ENCODE measurements at places on chromosomes 12 and 14. TPM values are rescaled to one million over a fixed set of nuclear protein-coding genes. Genes with fewer than 3 reads are reported as not detected.

PLXNC1 gene
- total RNA-seq, result 3.2 TPM

ZDHHC22 gene
- not detected for total RNA-seq

R3HDM2 gene
- total RNA-seq, result 13.6 TPM

OTUB2 gene
- total RNA-seq, result 2.4 TPM

AKAP5 gene
- total RNA-seq, result 0.44 TPM

GALNT9 gene
- total RNA-seq, result 1.2 TPM

KRT79 gene
- total RNA-seq, result not detected

KANSL2 gene
- 59.9 TPM for total RNA-seq

CPNE6 gene
- total RNA-seq, result not detected

KRT85 gene
- total RNA-seq, result not detected

SUOX gene
- 10.8 TPM for total RNA-seq

DIO2 gene
- 4.3 TPM for total RNA-seq

EEA1 gene
- 31.5 TPM for total RNA-seq

PTPRR gene
- 2.2 TPM for total RNA-seq

TMCC3 gene
- total RNA-seq, result 11.8 TPM

GPR65 gene
- not detected for total RNA-seq

TMPRSS12 gene
- not detected for total RNA-seq

KRT83 gene
- not detected for total RNA-seq

SDS gene
- not detected for total RNA-seq

BDKRB2 gene
- 74.1 TPM for total RNA-seq

TCTN2 gene
- 13.6 TPM for total RNA-seq

C14orf39 gene
- total RNA-seq, result not detected

YAF2 gene
- total RNA-seq, result 45.3 TPM
